ENCODE measurements at places on chromosomes 7 and 10.

DNA sequence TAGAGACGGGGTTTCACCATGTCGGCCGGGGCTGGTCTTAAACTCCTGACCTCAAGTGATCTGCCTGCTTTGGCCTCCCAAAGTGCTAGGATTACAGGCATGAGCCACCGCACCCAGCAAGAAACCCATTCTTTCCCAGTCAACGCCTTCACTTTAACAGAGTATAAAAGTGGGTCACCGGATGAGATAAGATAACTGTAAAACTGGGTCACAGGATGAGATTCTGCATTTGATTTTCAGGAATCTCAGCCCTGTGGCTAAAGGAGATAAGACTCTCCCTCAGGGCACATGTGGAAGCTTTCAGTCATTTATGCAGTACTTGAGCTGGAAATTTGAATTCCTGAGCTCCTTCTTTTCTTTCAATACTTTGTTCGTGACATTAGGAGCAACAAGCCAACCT lies 70.8 kb downstream of the LRRC17 start:
- no peak for DNase-seq

- no peak for DNase-seq
These were observed 95.5 kb downstream of the TACC2 start for GRCh38 chr10:122084286-122085041.

DNA sequence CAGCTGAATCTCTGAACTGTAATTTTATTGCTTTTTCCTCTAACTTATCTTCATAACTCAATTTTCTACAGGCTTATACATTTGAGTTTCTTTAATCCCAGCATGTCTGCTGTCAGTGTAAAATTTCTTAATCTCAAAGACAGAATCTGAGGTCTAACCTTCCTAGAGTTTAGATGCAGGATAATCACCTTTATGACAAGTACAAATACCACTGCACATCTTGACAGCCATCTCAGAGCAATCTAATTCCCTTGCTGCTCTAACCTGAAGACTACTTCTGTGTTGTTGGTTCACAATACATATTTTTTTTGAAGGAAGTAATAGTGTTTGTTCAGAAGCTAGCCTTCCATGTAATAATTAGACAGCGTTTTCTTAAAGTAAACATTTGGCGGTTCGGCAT lies 424.2 kb upstream of the ZWINT start:
- DNase-seq: no peak

DNA sequence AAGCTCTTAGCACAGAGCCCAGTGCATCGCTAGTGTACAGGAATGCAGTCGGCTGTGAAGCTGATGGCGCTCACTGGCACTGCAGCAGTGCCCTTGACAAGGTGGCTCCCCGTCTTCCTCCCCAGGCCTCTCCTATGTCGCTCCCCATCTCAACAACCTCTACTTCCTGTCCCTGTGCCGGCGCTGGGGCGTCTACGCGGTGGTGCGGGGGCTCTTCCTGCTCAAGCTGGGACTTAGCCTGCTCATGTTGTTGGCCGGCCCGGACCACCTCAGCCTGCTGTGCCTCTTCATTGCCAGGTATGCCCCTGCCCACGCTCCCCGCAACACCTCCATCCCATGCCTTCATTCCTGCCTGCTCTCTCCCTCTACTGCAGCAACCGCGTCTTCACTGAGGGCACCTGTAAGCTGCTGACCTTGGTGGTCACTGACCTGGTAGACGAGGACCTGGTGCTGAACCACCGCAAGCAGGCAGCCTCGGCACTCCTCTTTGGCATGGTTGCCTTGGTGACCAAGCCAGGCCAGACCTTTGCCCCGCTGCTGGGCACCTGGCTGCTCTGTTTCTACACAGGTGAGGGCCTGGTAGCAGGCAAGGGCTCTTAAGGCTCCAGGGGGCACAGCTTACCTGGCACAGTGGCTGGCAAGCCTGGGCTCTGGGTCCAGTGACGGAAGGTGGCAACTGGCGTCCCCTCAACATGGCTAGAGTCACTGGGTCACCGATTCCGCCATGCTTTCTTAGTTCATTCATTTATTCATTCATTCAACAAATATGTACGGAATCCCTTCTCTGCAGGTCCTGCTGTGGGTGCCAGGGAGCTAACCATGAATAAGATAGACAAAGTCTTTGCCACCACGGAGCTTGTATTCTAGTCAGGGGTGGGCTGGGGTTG lies 22.3 kb upstream of the C10orf95 start:
- DNase-seq: no peak

DNA sequence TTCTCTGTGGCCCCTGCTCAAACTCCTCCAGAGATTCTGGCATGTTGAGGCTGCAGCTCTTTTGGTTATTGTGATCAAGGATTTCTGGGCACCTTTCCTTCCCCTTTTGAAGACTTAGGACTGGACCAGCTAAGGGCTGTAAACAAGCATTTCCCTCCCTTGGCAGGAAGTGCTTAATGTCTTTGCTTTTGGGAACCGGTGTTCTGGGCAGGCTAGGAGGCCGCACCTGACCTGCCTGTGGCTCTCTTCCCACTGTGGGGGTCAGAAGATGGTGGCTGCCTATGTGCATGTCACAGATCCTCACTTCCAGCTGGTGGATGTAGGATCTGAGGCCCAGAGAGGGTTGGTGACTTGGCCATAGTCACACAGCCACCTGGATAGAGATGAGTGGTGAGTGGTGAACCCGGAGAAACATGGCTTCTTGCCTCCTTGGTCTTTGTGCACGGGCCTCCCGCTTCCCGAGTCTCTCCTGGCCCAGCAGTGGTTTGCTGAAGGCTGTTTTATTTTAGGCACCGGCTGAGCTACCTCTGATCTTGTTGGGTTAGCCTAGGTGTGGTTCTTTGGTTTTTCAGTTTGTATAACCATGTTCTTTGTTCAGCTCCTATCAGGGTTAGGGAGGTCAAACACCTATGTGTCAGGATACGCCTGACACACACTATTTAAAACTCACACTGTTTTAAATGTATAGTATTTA lies 82.0 kb downstream of the GRK5 start:
- DNase-seq: no peak

- DNase-seq: no peak
These were observed 43.8 kb upstream of the ATRNL1 start for GRCh38 chr10:115049318-115049717.

DNA sequence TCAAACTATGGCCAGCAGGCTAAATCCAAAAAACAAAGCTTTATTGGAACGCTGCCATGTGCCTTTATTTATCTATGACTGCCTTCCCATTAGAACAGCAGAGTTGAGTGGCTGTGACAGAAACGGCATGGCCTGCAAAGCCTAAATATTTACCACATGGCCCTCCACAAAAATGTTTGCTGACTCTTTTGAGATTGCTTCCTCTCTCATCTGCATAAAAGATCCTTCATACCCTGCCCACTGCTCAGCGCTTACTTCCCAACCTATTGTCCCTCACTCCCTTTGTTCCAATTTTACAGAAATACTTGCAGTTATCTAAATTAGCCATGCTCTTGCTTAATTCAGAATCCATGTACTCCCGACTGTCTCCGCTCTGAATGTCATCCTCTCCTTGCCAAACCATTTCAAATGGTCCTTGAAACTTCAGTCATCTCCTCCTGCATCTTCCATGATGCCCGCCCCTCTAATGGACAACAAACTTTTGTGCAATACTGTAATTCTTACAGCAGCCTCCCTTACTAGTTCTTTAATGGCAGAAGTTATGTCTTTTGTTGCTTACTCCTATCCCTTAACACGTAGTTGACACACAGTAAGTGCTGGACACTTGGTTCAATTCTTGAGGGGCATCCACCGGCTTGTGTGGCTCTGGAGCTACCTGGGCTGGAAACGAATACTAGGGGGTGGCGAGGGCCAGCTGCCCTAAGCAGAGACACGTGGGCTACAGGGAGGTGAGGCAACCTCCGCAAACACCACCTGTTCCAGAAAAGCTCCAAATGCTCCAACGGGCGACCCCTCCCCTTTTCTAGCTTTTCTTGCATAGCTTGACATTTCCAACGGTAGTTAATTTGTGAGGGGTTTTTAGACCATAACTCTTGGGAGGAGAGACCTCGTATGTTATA lies 832 bp downstream of the XRCC2 start:
- no peak for DNase-seq

DNA sequence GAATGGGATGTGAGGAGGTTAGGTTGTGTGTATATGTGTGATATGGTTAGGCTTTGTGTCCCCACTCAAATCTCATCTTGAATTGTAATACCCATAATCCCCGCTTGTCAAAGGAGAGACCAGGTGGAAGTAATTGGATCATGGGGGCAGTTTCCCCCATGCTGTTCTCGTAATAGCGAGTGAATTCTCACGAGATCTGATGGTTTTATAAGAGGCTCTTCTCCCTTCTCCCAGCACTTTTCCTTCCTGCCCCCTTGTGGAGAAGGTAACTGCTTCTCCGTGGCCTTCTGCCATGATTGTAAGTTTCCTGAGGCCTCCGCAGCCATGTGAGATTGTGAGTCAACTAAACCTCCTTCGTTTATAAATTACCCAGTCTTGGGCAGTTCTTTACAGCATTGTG lies 47.3 kb downstream of the NPVF start:
- no peak for DNase-seq

DNA sequence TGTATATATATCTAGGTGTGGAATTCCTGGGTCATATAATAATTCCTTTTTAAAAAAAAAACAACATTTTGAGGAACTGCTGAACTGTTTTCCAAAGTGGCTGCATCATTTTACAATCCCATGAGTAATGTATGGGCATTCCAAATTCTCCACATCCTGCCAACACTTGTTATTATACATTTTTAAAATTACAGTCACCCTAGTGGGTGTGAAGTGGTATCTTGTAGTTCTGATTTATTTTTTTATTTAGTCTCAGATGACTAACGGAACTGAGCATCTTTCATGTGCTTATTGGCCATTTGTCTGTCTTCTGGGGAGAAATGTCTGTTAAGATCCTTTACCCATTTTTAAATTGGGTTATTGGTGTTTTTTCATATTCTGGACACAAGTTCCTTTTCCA lies 12.0 kb upstream of the KLHL7 start:
- DNase-seq: no peak

DNA sequence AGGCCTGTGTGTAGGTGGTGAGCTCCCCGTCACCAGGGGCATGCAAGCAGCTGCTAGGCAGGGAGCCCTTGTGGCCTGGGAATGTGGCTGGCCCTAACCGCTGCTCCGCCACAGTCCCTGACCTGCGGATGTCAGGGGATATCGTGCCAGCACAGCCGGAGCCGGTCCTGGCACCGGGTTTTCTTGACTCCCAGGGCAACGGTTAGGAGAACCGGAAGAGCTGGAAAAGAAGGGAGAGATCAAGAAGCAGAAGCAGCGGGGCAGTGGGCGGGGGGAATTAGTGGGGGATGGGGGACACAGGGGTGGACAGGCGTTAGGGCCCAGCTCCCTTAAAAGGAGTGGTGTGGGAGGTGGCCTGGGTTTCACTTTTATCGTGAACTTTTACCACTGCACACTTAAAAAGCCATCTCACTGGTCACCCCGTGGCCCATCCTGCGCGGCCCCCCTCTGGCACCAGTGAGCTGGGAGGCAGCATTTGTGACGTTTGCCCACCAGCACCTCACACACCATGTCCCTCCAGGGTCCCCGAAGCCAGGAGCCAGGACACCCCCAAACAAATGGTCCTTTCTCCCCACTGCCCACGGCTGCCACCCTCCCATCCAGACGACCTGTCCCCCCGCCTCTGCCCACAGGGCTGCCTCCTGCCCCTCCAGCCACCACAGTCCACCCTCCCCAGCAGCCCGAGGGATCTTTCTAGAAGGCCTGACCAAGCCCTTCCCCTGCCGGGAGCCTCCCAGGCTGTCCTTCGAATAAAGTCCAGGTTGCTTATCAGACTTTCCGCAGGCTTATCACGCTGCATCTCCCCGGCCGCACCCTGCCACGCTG lies 1.8 kb upstream of the MICALL2 start:
- DNase-seq: no peak

- DNase-seq: no peak
These were observed 23.2 kb downstream of the NKX2-3 start for GRCh38 chr10:99555825-99556523.

DNA sequence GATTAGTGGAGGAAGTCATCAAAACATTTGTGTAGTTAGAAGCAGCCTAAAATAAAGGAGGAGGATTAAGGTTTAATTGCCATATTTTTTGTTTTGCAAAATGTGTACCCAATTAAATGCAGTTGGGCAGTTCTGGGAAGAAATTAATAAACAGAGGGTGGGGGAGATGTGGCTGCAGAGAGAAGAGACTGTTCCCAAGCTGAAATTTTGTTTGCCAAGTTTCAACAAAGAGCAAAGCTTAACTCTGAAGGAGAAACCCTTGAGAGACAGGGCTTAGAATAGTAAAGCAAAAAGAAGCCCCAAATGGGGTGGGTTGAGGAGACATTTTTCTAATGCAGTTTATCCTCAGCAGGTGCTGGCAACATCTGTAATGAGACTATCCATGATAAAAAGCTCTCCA lies 298.0 kb upstream of the NRP1 start:
- DNase-seq: no peak

DNA sequence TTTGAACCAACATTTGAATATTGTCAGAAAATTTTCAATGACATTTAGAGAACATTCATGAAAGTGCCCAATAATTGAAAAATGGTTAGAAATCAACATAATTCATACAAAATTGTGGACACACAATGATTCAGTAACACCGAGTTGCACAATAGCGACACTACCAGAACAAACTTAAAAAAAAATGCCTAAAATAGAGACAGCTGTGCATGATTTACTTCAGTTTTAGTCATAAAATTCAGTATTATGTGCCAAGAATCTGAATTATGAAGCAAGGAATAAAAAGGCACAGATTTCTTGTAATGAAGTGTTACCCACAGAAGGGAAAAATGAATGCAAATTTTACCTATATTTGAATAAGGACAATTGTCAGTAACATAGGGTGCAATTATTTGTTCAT lies 396.0 kb downstream of the SEMA3D start:
- no peak for DNase-seq

GRCh38 chr7:34133983-34134782 lies 228.8 kb downstream of the BMPER start:
- no peak for DNase-seq

DNA sequence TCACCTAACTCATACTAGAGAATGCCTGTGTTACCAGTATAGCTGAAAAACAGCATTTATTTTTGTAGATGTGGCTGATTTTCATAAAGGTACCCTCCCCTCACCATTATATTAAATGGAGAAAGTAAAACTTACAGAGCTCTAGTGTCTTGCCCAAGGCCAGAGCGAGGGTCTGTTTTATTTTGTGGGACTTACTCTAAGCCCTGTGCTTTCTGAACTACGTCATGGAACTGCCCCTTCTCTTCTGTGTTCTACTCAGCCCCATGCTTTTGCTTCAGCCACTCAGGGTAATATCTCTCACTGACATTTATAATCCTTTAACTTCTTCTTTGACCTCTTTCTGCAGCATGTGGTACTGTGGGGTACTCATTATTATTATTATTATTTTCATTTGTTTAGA lies 10.3 kb upstream of the ZNF786 start:
- no peak for DNase-seq

GRCh38 chr7:84389242-84389641 lies 194.7 kb upstream of the SEMA3A start:
- DNase-seq: no peak

- DNase-seq: no peak
These were observed 5.2 kb upstream of the POT1 start for GRCh38 chr7:124934841-124935240.
